Stimulated activated naive CD8-positive, alpha-beta T cell treated with anti-CD3 and anti-CD28 coated beads, Interleukin-15, Interleukin-2, amounts not matched to agents 100 U/mL and 50 U/mL, for 24 hours (primary cell): ENCODE measurements at places on chromosomes 5 and 9.

DNA sequence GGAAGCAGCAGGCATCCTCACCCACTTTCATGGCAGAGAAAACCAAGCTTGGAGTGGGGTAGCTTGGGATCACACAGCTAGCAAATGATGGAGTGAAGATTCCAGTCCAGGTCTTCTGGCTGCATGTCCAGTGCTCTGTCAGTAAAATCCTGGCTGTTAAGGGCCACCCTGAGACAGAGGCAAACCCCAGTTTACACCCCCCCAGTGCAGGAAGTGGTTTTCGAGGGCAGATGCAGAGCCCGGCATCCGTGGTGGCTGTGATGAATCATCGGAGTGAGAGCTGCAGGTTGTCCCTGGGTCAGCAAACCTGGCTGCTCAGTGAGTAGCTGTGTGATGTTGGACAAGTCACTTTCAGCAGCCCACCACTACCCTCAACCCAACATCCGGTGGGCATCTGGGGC lies 115.4 kb downstream of the RGS3 start:
- peak; percentile 90 for DNase-seq

GRCh38 chr5:56314529-56314928 lies 81.4 kb upstream of the ANKRD55 start:
- peak; percentile 59 for DNase-seq

GRCh38 chr5:82436291-82436690 lies 158.1 kb upstream of the RPS23 start:
- DNase-seq, result no peak

GRCh38 chr5:13214182-13214581 lies 730.3 kb downstream of the DNAH5 start:
- DNase-seq, result no peak

DNA sequence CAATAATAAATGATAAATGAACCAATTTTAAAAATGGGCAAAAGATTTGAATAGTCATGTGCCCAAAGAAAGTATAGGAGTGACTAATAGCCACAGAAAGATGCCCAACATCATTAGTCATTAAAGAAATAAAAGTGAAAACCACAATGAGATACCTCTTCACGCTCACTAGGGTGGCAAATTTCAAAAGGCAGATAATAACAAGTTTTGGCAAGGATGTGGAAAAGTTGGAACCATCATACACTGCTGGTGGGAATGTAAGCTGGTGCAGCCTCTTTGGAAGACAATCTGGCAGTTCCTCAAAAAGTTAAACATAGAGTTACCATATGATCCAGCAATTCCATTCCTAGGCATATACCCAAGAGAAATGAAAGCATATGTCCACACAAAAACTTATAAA lies 1819.8 kb downstream of the MAT2B start:
- no peak for DNase-seq
